ENCODE measurements at places on chromosomes 2 and 18.
A peak's percentile ranks its signal among the peaks of the same experiment; 100 is the strongest.

DNA sequence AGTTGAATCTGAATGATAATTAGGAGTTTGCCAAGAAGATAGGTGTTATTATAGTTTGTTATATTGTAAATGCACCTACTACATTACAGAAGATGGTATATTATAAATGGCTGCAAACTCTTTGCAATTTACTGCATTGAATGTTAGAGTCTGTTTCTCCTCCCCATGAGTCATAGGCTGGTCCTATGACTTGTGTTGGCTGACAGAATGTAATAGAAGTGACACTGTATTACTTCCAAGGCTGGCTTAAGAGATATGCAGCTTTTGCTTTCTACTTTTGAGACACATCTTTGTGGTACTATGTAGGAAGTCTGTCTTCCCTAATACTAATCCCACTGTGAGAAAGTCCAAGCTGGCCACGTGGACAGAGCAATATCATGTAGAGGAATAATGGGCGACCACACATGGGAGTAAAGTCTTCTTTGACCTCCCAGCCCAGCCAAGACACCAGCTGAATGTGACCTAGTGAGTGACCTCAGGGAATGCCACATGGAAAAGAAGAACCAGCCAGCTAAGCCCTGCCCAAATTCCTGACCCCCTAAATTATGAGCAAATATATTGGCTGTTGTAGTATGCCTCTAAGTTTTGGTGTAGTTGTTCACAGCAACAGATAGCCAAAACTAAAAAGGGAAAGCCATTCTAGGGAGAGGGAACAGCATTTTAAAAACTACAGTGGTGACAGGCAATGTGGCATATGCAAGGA lies 6.8 kb upstream of the DDX1 start:
- DNase-seq: no peak

GRCh38 chr2:3737128-3737527 lies 33.8 kb downstream of the DCDC2C start:
- no peak for DNase-seq

GRCh38 chr2:117085256-117085655 lies 729.2 kb upstream of the DDX18 start:
- DNase-seq: no peak

- no peak for DNase-seq
Observed at GRCh38 chr18:8730080-8730827, 24.9 kb downstream of the MTCL1 start.

DNA sequence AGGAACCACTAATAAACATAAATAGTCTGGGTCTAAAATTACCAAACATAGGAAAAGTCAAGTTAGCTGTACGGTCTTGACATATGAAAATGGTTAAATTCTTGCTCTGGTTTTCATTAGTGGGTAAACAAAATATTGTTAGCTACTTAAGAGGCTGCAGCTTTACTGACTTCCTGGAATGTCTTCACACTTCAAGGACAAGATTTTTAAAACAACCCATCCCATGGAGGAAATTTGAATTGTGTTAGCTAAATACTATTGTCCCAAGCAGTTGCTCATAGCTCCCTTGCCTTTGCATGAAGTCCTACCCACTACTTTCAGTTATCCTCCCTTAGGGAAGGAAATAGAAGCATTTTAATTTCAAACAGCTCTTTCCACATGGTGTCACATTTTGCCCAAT lies 128.5 kb downstream of the EPHA4 start:
- DNase-seq: no peak

DNA sequence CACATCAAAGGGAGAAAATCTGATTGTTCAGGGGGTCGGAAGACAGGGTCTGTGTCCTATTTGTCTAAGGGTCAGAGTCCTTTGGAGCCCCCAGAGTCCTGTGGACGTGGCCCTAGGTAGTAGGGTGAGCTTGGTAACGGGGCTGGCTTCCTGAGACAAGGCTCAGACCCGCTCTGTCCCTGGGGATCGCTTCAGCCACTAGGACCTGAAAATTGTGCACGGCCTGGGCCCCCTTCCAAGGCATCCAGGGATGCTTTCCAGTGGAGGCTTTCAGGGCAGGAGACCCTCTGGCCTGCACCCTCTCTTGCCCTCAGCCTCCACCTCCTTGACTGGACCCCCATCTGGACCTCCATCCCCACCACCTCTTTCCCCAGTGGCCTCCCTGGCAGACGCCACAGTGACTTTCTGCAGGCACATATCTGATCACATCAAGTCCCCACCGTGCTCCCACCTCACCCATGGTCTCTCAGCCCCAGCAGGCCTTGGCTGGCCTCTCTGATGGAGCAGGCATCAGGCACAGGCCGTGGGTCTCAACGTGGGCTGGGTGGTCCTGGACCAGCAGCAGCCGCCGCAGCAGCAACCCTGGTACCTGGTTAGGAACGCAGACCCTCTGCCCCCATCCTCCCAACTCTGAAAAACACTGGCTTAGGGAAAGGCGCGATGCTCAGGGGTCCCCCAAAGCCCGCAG lies 3.8 kb downstream of the PROC start:
- DNase-seq: no peak

DNA sequence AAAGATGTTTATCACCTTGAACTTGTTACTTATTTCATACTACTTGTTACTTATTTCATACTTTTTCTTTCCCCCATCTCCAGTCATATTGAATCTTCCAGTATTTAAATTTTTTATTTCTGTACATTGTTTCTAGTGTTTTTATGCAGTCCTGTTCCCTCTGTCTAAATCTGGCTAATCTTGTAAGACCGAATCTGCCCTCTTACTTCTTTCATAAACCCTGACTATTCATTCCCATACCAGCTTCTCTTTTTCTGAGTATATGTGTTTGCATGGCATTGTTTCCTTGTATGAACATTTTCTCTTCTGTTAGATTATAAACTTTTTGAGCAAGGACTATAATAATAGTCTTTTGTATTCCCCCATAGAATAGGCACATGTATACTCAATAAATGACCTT lies 131.7 kb downstream of the TAF4B start:
- DNase-seq: no peak

DNA sequence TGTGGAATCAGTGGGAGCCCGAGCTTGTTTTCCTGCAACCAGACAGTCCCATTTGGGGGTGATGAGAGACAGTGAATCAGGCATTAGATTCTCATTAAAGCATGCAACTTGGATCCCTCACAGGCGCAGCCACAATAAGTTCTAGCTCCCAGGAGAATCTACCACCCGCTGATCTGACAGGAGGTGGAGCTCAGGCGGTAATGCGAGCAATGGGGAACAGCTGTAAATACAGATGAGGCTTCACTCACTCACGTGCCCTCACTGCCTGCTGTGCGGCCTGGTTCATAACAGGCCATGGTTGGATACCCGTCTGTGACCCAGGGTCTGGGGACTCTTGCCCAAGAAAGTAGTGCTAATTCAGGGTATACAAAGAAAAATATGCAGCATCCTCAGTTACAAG lies 144.8 kb upstream of the RGPD4 start:
- DNase-seq: no peak

- DNase-seq: peak; percentile 40
Observed at GRCh38 chr18:34661464-34662087, 48.5 kb upstream of the DTNA start.

GRCh38 chr2:137221797-137222492 lies 456.6 kb downstream of the THSD7B start:
- no peak for DNase-seq

- DNase-seq: no peak
Observed at GRCh38 chr18:12044591-12044990, 49.1 kb upstream of the ANKRD62 start.

DNA sequence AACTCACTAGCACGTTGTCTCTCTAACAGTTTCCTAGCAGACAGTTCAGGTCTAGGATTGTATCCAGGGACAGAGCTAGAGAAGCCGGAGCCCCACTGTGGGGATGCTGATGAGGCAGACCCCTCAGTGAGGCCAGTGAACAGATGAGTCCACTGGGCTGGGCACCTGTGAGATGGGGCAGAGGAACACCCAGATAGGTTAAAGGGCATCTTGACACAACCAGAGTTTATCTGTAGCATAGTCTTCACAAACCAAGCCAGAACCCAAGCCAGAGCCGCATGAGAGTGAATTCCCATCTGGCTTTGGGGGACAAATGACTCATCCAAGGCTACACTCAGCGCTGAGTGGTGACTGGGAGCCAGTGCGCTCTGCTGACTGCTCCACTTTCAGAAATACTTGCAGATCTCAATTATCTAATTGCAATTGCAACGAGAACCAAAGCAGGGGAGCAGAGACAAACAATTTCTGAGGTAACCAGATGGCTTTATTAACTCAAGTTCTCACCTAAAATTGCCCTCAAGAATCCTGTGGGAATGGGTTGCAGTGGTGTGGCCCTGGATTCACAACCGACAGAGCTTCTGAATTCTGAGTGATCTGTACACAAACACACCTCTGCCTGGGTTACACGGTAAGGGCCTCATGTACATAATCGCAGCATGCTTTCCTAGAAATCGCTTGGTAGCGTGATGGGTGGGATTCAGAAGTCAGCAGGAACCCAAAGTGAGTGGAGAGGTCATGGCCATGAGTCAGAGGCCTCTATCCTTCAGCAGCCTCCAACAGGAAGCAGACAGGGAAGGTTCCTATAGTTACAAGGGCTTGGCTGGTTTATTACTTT lies 48.7 kb upstream of the MSH2 start:
- DNase-seq: no peak

DNA sequence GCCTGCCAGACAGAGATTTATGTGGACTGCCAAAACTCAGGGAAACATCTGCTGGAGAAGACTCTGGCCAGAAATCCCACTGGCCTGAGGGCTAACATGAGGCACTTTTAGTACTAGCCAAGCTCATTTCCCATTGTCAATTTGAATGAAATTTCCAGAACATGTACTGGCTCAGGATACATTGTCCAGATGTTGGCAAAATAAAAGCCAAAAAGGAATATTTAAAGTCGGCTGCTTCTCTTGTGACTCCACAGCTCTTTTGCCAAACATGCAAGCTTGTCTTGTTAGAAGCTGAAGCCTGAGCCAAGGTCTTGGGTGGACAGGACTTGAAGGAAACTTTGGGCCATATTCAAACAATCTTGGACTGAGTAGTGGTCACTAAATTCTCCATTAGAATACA lies 215.5 kb downstream of the NCKAP5 start:
- DNase-seq: no peak

DNA sequence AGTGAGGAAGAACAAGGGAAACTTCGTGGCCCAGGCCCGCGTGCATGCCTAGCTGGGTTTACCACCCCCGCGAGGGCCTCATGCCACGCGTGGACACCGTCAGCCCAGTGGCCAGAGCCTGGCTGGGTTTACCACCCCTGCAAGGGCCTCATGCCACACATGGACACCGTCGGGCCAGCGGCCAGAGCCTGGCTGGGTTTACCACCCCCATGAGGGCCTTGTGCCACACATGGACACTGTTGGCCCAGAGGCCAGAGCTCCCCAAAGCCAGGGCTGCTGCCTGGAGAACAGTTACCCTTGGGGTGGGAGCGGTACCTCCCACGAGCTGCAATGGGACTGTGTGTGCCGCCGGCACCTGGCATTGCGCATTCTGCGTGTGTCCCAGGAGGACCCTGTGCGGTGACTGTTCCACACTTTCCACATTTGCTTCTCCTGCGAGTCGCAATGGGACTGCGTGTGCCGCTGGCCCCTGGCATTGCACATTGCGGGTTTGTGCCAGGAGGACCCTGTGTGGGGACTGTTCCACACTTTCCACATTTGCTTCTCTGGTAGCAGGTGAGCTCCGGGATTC lies 105.6 kb upstream of the CTDP1 start:
- no peak for DNase-seq

DNA sequence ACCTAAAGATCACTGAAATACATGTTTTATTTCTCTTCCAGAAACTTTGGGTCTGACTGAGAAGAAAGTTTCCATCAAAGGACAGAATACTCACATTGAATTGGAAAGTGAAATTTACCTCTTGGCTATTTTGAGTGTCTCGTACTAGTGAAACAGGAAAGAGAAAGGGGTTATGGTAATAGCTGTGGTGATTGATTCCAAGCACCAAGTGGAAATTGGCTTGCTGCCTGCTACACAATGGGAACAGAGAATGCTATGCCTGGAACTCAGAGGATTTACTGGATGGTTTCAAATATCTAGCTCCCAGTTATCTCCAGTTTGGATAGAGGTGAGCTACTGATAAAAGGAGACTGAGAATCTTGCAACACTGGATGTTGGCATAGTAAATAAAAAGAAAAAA lies 492.8 kb upstream of the FSIP2 start:
- peak; percentile 10 for DNase-seq

- no peak for DNase-seq
Observed at GRCh38 chr2:192002418-192002817, 155.5 kb upstream of the CAVIN2 start.

DNA sequence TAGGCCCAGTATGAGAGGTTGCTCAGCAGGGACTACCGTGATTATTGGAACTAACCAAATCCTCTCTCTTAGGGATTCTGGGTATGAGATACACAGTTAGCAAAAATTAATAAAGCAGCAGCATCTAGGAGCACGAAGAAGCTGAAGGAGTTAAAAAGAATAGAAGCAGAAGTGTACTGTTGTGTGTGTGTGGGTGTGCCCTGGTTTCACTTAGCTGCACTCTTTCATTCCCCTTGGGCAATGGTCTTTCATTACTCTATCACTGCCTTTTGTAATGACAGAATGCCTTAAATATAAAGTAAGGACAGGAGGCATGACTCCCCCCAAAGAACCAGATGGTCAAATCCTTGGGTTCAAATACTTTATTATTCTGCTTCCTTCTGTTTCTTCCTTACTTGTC lies 115.9 kb upstream of the CD302 start:
- no peak for DNase-seq

- no peak for DNase-seq
Observed at GRCh38 chr2:9789371-9789770, 53.9 kb upstream of the TAF1B start.

DNA sequence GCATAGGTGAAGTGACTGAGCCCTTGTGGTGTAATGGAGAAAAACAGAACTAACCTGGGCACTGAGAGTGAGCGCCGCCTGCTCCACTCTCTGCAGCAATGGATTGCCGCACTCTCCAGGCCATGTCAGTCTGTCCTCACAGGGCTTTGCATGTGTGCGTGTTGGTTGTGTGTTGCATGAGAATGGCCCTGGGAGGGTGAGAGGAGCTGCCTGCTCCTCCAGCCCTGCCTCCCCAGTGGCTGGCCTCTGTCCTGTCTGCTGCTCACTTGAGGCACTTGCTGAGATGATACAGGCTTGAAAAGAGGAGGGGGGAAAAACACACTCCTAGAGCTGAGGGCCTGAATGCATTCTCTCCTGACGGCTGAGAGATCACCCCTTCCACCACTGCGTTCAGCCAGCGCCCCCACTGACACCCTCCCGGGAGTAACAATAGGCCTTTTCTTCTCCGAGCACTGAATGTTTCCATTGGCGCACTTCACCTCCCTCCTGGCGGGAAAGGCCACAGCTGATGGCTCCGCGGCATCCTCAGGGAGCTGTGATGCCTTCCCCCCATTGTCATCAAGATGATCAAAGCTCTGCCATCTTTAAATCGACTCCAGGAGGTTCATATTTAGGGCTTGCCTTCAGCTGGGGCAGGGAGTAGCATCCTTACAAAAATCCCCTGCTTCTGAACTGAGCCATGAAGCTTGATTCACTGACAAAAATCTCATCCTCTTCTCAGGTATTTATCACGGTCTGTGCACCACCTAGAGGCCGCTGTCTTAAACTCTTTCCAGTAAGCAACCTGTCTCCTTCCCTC lies 49.9 kb upstream of the DAPL1 start:
- DNase-seq: peak; percentile 43

Data from MM.1S (cell line).